Transverse colon (tissue), 4 donors: ENCODE measurements at places on chromosomes 2 and 18. TPM values are rescaled to one million over a fixed set of nuclear protein-coding genes. Genes with fewer than 3 reads are reported as not detected.

GRCh38 chr2:37466533-37467222, 122.2 kb downstream of the QPCT start:
- no peak for DNase-seq

DNA sequence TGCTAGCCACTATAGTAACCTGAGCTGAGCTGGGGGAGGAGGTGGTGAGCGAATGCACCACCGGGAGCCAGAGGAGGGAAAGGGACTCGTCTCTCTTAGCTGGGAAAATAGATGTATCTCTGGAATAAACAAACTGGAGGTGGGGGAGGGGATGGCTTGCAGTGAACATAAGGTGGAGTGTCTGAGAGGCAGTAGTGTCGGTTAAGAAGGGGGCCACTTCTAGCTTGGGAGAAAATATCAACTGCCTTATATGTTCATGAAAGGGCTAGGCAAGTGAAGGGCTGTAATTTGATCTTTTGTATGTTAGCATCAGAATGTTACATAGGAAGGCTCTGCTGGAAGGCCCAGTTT, 2.2 kb downstream of the SETBP1 start:
- peak; percentile 33 for DNase-seq

GRCh38 chr2:74499267-74499939, at the start of gene LBX2:
TSS of gene LBX2 (minus strand) at chr2:74499603. CDS start at chr2:74499537, 66 bp downstream.
- no peak for DNase-seq

DNA sequence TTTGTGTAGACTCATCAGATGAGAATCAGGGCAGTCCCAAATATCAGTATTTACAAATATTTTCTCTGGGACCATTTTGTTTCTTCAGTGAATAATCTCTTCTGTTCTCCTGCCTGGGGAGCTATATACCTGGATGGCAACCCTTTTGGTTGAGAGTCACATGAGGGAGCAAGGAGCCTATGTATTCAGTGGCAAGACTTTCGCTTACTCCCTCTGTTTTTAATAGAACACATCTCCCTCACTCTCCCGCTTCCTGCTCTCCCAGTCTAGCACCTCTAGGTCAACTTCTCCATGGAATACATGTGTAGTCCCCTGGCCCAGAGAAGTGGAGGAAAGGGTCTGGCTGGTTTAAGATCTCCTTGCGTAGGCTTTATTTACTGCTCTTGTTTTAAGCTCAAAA, 600.3 kb downstream of the CCDC85A start:
- DNase-seq = no peak

DNA sequence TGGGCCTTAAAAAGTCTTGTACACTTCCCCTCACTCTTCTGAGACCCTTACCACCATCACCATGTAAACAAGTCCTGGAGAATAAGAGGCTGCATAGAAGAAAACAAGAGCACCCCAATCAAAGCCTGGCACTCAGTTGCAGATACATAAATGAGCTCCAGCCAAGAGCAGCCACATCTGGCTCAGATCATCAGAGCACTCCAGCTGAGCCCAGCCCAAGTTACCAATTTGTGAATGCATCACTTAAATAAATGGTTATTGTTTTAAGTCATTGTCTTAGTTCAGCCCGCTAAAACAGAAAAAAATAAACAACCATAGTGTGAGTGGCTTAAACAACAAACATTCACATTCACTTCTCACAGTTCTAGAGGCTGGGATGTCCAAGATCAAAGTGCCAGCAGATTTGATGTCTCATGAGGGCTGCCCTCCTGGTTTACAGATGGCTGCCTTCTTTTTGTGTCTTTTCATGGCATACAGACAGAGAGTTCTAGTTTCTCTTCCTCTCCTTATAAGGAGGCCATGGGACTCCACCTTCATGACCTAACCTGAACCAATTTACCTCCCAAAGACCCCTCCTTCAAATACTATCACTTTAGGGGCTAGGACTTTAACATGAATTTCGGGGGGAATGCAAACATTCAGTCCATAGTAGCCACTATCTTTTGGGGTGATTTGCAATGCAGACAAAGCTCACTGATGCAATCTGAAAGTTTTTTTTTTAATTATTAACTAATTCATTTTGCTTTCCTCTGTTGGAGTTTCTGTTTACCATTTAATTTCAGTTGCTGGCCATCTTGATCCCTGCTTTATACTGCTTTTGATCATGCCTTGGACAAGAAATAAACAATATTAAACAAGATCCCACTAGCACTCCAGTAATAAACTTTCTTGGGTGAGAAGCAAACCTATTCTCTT, 187.5 kb upstream of the ACVR2A start:
- no peak for DNase-seq

DNA sequence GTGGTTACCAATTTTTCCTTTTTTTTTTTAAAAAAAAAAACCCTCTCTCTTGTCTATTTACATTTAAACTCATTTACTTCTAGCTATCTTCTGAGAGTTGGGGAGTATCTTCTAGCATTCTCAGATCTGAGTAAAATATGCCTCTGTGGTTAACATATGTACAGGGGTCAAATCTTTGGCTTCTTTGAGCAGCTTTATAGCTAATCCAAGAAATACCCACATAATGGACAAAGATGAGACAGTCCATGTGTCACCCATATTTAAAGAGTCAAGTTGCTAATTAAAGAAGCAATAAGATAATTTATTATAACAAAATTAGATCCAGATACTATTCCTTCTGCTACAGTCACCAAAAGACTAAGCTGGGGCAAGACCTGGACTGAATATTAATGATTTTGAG, 139.0 kb upstream of the HNRNPA3 start:
- DNase-seq = no peak

DNA sequence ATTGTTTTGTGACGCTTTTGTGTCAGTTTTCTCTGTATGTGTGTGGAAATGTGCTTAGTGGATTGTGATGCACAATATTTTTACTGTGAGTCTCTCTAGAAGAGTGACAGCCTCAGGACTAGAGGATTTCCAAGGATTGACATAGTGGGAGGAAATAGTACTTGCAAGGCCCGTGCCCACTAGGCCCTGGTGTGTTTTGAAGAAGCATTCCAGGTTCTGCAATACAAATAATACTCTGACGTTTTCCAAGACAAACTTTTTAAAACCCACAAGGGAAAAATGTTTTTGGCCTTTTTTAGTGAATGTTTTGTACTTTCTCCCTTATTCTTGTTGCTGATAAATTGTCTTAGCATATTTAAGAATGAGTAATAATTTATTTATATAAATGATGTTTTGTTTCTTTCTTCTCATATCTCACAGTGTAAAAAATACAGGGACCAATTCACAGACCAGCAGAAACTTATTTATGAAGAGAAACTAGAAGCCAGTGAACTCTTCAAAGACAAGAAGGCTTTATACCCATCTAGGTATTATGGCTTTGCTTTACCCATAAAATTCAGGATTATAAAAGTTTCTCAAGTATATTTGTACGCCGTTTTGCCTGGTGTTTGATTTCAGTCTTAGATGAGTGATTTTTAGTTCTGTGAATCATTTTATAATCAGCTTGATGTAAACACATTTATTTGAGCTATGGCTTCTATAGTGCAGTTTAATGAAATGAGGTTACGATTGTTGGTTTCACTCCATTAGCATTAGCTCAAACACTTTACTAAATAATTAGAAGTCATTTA, 165.6 kb downstream of the MYO1B start:
- no peak for DNase-seq

- DNase-seq = no peak
These were observed 30.8 kb downstream of the LANCL1 start for GRCh38 chr2:210445732-210446131.

- no peak for DNase-seq
These were observed 31.4 kb upstream of the CD226 start for GRCh38 chr18:69978732-69979715.

DNA sequence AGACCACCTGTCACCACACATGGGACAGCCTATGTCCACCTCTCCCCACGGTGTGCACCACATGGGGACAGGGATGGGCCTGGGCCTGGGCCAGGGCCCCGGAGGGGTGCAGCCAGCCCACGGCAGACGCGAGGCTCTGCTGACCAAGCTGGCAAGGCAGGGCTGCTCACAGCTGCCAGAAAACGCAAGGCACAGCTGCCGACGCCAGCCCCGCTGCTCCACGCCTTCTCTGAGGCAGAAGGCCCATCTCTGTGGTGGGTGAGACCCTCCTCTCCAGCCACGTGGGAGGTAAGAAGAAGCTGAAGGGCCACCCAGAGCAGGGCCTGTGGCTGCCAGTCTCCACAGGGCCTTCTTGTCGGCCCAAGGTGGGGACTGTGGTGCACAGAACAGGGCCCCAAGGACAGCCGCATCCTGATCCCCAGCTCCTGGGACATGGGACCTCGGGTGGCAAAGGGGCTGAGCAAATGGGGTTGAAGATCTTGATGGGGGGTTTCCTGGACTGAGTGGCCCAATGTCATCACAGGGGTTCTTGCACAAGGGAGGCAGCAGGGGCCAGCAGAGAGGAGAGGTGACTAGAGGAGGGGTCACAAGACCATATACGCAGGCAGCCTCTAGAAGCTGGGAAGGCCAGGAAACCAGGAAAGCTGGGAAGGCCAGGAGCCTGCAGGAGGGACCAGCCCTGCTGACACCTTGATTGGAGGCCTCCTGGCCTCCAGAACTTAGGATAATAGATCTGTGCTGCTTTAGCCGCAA, 72.3 kb downstream of the NDUFA10 start:
- no peak for DNase-seq

The ANKRD62 gene
- total RNA-seq = not detected

- DNase-seq = no peak
These were observed 26.5 kb upstream of the C2orf74 start for GRCh38 chr2:61135510-61135909.

The TTN gene
- total RNA-seq = 6.2 TPM

DNA sequence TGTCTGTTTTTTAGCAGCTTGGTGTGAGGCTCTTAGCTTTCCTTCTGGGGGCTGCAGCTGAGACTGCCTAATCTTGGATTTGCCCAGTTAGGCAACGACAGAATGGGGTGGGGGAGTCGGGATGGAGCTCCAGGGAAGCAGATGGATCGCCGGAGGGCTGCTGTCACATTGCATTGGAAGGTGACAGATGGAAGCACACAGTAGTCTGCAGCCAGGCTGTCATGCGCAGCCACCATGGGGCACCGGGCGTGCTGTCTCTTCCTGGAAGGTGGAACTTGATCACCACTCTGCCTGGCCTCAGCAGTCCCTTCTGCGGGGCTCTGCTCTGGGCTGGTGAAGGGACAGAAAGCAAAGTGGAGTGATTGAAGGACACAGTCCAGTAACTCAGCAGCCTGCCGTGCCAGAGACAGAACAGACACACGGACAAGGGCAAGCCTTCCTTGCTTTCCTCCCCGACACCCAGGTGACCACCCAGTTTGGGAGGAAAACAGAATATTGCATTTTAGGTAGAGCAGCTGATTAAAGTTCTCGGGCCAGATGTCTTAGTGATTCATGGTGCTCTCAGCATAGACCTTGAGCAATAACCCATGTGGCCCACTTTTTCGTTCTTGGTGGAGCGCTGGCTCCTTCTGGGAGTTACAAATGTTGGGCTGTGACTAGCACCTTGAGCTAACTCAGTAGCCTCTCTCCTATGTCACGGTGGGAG, 40.9 kb downstream of the RNF144A start:
- DNase-seq = no peak

DNA sequence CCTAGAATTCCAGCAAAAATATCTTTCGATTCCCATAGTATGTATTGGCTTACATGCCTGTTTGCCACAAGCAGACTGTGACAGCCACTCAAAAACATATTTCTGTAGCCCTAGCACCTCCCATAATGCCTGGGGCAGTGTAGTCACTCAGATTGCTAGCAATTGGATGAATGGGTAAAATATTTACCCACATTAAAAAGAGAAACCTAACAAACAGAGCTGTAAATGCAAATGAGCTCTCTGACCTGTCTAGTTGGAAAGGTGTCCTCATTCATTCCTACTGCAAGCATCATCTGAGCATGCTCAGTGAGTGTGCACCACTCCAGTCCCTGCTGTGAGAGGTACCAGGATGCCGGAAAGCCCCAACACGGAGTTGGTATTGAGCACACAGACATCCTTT, 234.0 kb upstream of the RAB12 start:
- DNase-seq = no peak

DNA sequence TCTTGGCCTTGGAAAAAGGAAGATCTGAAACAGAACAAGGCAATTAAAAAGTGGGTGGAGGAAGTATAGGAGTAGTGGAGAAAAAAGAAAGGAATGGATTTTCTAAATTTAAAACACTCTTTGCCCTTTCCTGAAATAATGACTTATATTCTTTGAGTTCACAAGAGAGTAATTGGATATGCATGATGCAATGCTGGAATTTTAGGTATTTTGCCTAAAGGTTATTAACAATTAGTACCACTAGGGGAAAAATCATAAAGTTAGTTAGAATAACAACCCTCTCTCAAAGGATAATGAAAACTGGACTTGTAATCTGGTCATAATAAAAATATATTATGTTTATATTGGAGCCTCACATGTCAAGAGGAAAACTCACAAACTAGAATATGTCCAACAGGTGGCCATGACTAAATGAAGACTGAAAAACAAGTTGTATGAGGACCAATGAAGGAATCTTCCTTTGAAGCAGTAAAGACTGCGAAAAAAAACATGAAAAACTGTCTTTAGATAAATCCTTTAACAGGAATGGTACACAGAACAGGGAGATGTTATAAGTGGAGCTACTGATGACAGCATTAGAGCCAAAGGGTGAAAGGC, 281.8 kb downstream of the NCKAP5 start:
- no peak for DNase-seq

The DDX1 gene
- 18.3 TPM for total RNA-seq

The MITD1 gene
- 20.6 TPM for total RNA-seq

The PLEKHH2 gene
- 32.4 TPM for total RNA-seq

The UPP2 gene
- not detected for total RNA-seq

DNA sequence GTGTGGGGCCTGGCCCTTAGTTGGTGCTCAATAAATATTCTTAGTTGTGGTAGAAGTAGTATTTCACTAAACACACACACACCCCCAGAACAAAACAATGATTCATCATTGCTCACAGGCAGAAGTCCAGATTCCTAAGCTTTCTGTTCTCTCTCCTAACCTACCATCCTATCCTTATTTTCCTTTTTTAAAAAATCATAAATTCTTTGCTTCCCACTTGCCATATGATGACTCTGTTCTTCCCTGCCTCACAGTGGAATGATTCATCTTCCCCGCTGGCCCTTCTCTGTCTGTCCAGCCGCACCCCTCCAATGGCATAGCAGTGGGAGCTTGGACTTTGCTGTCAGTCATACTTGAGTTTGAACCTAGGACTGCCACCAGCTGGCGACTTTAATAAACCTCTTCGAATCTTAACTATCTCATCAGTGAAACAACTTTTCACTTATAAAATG, 5.2 kb downstream of the EML6 start:
- DNase-seq = no peak

The TUBA4B gene
- not detected for total RNA-seq

DNA sequence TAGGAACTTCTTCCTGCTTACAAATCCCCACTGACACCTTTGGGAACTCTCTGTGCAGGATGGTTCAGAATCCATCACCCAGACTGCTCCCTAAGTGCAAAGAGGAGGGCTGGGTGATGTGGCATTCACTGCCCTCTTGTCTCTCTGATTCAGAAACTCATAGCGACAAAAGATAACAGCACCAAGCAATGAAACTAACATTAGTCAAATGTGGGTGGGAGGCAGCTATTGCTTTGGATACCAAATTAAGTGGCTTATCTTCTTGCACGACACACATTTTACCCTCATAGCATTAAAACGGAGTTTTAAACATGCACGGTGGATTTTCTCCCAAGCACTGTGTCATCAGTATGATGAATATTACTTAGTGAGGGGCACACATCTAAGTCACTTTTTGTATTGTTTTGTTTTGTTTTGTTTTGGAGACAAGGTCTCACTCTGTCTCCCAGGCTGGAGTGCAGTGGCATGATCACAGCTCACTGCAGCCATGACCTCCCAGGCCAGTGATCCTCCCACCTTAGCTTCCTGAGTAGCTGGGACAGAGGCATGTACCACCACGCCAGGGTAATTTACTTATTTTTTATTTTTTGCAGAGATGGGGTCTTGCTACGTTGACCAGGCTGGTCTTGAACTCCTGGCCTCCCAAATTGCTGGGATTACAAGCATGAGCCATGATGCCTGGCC, 40.9 kb upstream of the NEB start:
- DNase-seq = no peak

The DCDC2C gene
- total RNA-seq = not detected

The HOXD13 gene
- 0.32 TPM for total RNA-seq
